Activated naive CD4-positive, alpha-beta T cell treated with anti-CD3 and anti-CD28 coated beads for 36 hours (primary cell): ENCODE measurements at places on chromosomes 2 and 18. TPM values are rescaled to one million over a fixed set of nuclear protein-coding genes. Genes with fewer than 3 reads are reported as not detected.

DNA sequence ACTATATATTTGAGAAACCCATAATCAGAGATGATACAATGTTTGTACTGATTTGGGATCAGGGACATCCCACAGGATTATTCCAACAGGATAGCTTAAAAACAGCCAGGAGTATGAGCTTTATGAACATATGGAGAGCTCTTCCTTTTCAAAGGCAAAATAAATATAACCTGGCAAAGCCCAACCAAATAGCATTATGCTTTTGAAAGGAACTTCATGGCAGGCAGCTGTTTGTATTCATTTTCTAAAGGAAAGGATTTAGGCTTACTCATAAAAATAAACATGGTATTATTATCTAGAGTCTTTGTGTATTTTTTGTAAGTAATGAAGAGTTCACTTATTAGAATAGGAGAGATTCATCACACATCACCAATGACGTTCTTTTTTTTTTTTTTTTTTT lies 44.4 kb downstream of the CCDC195 start:
- no peak for DNase-seq

DNA sequence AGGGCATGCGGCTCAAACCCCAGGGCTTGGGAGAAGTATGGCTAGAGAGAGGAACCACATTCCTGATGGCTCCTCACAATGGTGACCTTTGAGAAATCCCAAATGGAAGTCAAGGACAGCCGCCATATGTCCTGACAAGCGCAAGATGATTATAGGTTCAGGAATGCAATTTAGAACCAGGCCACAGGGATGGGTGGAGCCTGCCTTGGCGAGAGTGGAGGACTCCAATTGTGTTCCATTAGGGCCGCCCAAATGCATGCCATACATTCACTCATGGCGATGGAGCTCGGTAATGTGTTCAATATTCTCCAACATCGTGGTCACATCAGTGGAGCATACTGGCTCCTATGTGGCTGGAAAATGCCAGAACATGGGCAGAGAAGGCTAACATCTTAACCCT lies 662.9 kb upstream of the ID2 start:
- DNase-seq = no peak

GRCh38 chr2:187581125-187581896 lies 27.1 kb upstream of the TFPI start:
- DNase-seq = peak; percentile 39

DNA sequence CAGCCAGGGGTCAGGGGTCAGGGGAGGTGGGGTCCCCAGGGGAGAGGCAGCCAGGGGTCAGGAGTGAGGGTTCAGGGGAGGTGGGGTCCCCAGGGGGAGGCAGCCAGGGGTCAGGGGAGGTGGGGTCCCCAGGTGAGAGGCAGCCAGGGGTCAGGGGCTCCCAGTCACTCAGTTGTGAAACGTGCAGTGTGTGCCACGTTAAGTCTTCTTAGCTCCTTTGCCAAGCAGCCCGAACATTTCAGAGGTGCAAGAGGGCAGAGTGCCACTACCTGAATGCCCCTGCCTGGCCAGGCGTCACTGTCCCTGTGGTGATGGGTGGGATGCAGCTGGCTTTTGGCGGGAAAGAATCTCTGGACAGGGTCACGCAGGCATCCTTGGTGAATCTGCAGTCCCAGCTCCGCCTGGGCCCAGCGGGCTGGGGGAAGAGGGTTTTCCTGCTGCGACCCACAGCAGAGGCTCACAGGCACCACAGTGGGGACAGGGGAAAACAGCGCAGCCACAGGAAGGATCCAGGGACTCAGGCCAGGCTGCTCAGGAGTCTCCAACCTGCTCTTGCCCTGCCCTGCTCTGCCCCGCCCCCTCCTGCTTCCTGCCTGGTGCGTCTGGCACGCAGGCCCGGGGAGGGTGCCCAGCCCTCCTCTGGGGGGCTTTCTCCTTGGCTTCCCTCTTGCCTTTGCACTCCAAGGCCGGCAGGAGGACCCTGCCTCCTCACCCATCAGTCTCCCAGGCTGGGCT lies 188.3 kb downstream of the TWIST2 start:
- DNase-seq = peak; percentile 29

GRCh38 chr18:75219745-75220375 lies 9.3 kb downstream of the TSHZ1 start:
- DNase-seq = no peak

- DNase-seq = no peak
Measured at GRCh38 chr2:24958411-24958935, 13.3 kb downstream of the DNAJC27 start.

DNA sequence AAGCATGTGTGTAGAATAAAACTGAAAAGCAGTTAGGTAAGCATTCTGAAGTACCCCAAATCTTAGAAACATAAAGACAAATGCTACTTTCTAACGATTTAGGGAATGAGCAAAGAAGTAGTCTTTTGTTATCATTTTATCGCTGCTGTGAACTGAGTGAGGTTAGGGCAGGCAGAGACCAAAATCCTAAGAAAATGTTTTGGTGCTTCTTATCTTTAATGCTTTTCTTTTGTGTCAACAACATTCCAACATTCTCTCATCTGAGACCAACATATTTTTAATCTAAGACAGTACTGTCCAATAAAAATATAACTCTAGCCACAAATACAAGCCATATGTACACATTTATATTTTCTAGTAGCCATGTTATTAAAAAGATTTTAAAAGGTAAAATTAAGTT lies 789.4 kb upstream of the PIK3C3 start:
- no peak for DNase-seq

- no peak for DNase-seq
Measured at GRCh38 chr2:79721966-79722365, 209.1 kb downstream of the CTNNA2 start.

DNA sequence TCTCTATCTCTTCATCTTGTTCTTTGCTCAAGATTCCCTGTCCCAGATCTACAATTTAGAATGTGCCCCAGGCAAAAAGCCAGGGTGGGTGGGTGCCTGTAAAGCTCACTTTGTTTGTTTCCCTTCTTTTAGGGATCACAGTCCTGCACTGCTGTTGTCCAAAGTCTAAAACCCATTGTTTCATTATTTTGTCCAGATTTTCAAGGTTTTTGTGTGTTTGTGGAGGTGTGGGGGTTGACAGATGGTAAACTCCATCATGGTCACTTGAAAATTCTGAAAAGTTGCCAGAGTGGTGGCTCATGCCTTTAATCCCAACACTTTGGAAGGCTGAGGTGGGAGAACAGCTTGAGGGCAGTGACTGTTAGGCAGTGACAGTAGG lies 41.5 kb downstream of the YES1 start:
- no peak for DNase-seq

DNA sequence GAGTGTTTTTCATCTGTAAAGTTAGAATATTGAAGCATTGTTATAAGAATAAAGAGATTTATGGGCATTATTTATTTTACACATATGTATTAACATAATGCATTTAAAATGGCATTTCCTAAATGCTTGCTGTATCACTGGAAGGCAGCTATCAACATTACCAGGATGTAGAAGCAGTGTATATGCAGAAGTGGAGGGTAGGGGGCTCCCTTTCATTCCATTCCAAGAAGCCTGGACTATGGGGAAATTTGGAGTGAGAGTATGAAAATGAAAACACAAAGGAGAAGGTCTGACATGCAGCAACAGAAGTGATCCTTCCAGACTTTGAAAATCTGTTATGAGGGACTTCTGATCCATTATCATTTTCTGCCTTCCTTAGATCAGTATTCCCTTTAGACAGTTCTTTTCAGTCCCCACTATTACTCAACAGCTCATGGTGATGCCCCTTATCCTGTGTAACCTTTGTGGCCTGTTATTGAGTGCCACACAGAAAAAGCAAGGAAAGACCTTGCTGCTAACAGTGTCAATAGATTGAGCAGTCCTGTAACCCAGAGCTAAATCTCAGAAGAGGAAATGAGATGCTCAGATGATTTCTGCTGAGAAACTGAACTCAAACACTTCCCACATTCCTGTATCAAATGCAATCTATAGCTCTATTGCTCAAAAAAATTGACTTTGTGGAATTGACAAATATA lies 216.6 kb downstream of the HNMT start:
- DNase-seq = no peak

- peak; percentile 29 for DNase-seq
Measured at GRCh38 chr2:237471438-237472186, 15.4 kb upstream of the MLPH start.

- DNase-seq = no peak
Measured at GRCh38 chr18:42425025-42425424, 470.0 kb downstream of the PIK3C3 start.

GRCh38 chr2:44639399-44639798 lies 277.7 kb downstream of the CAMKMT start:
- DNase-seq = no peak

DNA sequence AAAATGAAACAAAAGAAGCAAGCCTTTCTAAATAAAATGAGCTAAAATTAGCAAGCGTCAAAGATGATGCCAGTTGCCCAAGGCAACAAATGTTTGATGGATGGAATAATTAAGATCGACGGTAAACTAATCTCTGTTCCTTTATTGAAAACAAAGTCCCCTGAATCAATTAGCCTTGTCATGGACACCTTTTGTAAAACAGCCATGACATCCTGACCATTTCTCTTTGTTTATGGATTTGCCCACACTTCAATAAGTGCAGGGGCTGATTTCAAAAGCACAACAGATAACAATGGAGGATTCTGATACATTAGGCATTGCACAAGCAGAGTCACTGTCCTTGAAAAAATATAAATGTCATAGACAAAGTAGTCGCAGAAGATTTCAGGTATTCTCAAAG lies 160.1 kb upstream of the HNRNPA3 start:
- no peak for DNase-seq

- no peak for DNase-seq
Measured at GRCh38 chr18:43506935-43507334, 229.6 kb upstream of the SYT4 start.

GRCh38 chr2:80311304-80311703 lies 6.8 kb upstream of the LRRTM1 start:
- DNase-seq = no peak

- DNase-seq = no peak
Measured at GRCh38 chr18:78448106-78448505, 531.5 kb upstream of the SALL3 start.

- no peak for DNase-seq
Measured at GRCh38 chr2:120472891-120473309, 127.0 kb downstream of the INHBB start.

DNA sequence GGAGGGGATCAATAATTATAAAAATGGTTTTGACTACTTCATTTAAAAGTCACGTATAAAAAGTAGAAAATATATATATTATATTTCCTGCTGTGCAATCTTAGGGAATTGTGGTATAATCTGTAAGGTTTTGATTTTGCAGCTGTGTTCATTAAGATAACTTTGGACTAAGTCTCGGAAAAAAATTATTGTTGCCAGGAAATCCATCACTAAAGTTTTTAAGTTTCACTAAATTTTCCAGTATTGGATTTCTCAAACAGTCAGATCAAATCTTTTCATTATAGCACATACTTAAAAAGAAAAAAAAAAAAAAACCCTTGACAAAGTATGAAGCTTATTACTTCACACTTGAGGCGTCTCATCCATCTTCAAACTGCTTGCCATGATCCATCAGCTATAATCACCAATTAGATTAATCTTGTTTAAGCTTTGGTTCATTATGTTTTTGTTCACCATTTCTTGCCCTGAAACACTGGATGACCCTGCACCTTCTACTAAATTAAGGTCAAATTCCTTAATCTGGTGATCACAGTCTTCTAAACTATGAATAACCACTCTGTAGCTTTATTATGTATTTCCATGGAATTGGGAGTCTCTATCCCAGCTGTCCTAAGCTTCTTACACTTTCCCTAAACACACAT lies 326.6 kb upstream of the COL3A1 start:
- no peak for DNase-seq

GRCh38 chr2:42184346-42184745 lies 15.2 kb downstream of the EML4 start:
- no peak for DNase-seq

- DNase-seq = peak; percentile 29
Measured at GRCh38 chr2:222707689-222708273, 36.3 kb downstream of the MOGAT1 start.

- DNase-seq = no peak
Measured at GRCh38 chr2:154532004-154532403, 166.5 kb upstream of the KCNJ3 start.

DNA sequence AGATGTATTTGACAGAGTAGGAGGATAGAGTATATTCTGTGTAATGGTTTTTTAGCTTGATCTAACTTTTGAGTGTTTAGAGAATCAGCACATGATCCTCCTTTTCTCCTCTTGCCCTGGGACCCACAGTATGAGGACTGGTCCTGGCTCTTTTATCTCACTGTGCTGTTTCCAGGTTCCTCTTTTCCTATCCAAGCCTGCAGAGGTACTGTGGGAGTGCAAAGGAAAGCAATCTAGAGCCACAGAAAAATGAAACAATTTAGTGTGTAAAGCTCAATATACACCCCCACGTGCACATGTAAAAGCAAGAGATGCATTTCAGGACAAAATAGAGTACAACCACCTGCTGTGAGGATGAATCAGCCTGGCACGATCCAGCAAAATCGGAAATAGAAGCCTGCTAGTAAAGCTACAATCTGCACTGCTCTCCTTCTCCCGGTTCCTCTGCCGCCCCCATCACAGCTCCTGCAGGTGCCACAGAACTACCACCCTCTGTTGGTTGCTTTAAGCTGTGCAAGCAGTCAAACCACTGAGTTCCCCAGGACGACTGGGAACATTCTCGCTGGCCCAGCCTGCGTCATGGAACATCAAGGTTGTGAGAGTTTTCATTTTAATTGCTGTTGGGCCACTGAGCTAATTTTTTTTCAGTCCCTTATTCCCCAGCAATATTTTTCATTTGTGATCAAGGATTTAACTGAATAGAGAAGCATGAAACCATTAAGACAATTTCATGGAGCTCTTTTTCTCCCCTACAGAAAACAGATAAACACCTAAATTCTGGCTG lies 47.8 kb upstream of the MAPRE3 start:
- peak; percentile 63 for DNase-seq

GRCh38 chr2:23587341-23587880 lies 202.4 kb downstream of the KLHL29 start:
- DNase-seq = no peak

Gene CEBPZ
- total RNA-seq = 61.4 TPM

Gene MC2R
- not detected for total RNA-seq

Gene PASK
- total RNA-seq = 71.5 TPM

Gene SIGLEC15
- not detected for total RNA-seq

Gene CHRNA1
- not detected for total RNA-seq

Gene OR6B2
- total RNA-seq = not detected

Gene WDR75
- 69.7 TPM for total RNA-seq

Gene CHRND
- total RNA-seq = not detected

Gene IL18RAP
- total RNA-seq = 15.1 TPM

Gene MALL
- 0.17 TPM for total RNA-seq

Gene CFC1
- not detected for total RNA-seq

Gene FAP
- not detected for total RNA-seq
